ENCODE measurements at places on chromosomes 5 and 9. TPM values are rescaled to one million over a fixed set of nuclear protein-coding genes. Genes with fewer than 3 reads are reported as not detected.

DNA sequence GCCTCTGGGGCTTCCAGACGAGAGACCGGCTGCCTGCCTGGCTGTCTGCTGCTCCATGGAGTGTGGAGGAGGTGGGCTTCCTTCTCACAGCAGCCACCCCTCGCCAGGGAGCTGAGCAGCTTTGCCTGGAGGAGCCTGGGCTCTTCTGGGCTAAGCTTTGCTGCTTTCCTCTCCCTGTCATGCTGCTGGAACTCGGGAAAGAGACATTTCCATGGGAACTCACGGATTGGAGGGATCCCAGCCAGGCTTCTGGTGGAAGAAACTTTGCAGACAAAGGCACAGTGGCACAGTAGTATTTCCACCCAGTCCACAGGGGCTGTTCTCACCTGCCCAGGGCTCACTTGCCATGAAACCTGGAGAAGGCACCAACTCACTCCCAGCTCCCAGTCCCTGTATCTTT, 5.6 kb upstream of the NTNG2 start:
- no peak for DNase-seq

DNA sequence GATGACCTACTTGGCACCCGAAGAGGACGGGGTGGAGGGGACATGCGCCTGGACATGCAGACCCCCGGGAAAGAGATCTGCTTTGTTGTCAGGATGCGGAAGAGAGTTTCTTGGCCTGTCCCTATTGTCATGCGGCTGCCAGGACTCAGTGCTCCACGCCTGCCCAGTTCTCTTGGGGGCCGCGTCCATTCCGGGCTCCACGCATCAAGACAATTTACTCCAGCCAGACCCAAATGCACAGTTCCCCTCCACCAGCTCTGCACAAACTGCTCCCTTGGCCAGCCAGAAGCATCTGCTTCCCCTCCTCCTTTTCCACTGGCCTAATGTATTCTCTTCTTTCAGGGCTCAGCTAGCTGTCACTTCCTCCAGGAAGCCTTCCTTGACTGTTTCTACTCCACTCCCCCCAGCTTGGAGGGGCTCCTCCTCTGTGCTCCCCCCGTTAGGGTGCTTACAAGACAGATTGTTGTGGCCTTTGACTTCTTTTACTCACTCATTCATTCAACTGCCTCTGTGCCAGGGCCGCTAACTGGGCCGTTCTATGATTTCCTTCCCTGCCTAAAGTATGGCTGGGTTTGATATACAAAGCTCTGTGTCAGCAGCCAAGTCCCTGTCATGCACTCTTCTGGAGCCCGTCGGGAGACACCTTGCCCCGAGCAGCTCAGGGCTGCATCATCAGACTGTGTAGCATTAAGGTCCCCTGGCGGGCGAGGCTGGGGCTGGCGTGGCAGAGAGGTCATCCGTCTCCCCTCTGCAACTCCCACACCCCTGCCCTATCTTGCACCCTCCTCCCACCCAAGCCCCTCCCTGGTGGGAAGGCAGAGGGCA, 6.6 kb downstream of the FIBCD1 start:
- DNase-seq: no peak

DNA sequence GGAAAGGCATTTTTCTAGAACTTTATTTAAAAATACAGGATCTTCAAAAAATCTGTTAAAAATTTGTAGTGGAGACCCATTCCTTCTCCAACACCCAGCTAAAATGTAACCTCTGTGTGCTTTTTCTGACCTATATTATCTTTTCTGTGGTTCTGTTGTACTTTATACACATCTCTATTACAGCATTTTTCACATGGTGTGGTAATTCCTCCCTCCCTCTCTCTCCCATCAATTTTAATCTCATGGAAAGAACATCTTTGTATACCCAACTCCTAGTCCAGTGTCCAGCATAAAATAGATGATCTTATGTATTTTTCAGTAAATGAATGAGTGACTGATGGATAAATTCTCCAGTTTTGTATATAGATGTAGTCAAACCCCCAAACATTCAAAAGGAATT, 183.4 kb upstream of the KLF9 start:
- DNase-seq: no peak

GRCh38 chr5:56406838-56407237, 173.7 kb upstream of the ANKRD55 start:
- no peak for DNase-seq

DNA sequence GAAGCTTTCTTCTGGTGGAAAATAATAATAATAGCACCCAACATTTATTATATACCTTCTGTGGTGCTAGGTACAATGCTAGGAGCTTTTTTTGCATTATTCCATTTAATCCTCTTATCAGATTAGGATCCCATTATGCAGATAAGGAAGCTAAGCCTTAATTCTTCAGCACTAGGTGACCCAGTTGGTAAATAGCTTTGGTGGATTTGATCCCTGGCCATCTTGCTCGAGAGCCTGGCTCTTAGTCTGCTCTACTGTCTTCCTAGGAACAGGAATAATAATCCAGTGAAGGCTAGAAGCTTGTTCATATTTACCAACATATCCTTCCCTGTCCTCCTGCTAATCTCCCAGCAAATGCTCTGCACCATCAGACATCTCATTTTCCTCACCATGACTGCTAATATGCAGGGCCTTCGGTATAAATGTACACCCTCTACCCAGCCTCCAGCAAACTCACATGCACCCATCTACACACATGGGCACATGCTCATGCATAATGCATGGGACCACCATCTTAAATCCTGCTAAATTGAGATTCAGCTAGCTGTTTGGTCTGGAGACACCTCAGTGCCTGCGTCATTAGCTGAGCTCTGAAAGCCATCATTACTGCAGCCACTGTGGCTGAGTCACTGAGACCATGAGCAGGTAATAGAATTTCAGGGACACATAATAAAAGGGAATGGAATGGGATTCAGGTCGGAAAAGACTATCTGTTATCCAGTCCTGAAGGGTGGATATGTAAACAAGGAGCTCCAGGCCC, 87.5 kb downstream of the TRIM32 start:
- DNase-seq: no peak

- DNase-seq: no peak
These were observed 2.7 kb downstream of the NXNL2 start for GRCh38 chr9:88537761-88538091.

GRCh38 chr5:90136952-90137528, 272.5 kb downstream of the CETN3 start:
- DNase-seq: no peak

DNA sequence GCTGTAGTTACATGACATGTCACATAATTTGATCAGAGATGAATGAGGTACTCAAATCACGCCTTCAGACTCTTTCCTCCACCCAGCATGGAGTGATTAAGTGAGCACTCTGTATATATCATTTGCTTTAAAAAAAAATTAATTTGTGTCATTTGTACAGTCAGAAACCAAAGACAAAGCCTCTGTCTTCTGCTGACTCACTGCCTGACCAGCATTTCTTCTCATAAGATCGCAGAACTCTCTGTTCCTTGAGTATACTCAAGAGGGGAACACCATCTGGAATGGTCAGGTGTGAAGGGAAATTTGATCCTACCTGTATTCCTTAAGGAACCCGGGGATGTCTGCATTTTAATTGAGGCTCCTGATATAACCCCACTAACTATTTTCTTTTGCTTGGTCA, 254.4 kb downstream of the FAM114A2 start:
- DNase-seq: no peak

DNA sequence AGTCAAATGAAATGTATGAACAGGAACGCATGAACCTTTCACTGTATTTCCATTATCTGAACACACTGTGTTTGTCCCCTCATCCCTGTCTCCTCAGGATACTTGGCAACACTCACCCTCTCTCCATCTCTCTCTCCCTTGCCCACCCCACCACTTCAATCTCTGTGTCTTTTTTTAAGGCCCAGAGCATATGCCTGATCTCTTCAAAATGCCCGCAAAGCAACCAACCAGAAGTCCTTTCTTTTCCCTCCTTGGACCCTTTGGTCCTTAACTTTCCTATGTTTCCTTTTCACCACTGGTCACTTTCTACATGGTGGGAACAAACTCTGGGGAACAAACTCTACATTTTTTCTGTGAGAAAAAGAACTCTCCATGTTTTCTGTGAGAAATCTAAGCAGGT, 3.2 kb upstream of the IRF1 start:
- no peak for DNase-seq

DNA sequence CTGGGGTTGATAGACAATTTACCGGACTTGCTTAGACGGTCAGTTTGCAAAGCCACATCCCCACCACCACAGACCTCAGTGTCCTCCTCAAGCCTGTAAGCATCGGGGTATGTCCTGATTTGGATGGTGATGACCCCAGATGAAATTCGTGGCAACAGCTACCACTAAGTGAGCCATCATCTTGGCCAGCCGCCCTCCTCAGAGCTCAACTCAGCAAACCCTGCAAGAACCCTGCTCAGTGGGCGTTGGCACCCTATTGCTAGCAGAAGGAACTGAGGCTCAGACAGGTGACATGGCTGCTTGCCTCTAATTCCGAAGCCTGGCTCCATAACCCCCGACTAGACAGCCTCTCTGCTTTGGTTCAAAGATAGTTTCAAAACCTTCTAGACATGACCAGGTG, 41.4 kb upstream of the BARHL1 start:
- DNase-seq: no peak

- no peak for DNase-seq
These were observed 111.4 kb downstream of the LHX2 start for GRCh38 chr9:124122813-124123462.

- DNase-seq: no peak
These were observed 57.7 kb downstream of the LMX1B start for GRCh38 chr9:126671381-126671831.

DNA sequence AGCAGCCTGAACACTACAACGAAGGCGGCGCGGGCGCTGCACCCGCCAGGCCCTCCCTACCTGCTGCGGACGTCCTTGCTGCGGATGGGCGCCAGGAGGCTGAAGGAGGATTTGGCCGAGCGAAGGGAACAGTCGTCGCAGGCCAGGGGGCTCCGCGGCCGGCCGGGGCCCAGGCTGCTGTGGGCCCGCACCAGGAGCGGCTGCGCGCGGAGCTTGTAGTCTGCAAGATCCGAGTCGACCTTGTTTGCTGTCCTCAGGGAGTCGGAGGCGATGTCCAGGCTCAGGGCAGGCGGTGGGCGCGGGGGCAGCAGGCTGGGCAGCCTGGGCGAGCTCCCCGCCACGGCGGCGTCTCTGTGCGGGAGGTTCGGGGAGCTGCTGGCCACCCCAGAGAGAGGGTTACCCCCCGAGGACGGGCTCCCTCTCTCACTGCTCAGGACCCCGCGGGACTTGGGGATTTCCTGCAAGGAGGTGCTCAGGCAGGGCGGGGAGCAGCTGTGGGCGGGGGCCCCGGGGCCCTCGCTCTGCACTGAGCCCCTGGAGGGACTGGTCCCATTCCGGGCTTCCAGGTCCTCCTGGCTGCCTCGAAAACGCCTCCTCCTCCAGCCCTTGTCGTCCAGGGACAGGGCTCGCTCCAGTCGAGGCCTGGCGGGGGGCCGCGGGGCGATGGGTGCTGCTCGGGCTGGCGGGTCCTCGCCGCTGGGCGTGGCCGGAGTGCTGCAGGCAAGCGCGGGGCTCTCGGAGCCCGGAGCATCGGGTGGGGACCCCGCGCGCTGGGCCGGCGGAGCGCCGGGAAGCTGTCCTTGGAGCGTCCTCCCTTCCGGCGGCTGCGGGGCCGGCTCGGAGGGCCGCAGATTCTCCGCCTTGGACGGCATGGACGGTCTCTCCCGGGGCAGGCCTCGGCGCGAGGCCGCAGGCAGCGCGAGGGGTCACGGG, 831 bp downstream of the INPP5E start:
- DNase-seq: no peak

- no peak for DNase-seq
These were observed 41.0 kb downstream of the B4GALT1 start for GRCh38 chr9:33125871-33126823.

DNA sequence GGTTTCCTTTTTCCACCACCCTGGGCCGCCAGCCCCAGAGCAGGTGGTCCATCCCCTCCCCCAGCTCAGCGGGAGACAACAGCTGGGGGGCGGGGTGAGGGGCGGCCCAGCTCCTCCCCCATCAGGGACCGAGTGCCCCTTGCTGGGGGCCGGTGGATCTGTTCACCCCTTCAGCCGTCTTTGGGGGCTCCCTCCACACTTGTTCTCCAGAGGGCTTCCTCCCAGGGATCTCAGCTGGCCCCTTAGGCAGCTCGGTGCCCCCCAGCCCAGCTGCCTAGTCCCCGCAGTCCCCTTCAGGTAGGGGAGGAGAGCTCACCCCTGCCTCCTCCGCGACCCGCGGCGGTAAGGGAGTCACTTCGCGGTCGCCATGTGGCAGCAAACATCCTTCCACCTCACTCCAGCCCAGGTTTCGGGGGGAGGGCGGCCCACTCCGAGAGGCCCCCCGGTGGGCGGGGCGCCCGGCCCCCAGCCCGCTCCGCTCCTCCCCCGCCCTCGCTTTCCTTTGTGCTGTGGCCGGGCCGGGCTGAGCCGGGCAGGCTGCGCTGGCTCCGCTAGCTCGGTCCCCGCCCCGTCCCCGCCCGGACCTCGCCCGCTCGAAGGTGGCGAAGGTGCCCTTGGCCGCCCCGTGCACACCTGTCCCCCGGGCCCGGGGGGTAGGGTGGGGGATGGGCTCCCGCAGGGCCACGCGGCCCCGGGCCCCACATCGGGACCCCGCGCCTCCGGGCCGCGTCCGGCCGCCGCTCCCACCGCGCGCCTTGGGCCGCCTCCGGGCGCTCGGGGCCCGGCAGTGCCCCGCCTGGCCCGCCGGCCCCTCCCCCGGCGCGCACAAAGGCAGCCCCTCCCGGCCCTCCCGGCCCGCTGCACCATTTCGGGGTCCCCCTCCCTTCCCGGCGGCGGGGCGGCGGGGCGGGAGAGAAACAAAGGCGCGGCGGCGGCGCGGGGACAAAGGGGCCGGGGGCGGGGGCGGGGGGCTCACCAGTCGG, 683 bp downstream of the DBN1 start:
- no peak for DNase-seq

GRCh38 chr5:80206282-80206681, 49.6 kb downstream of the SERINC5 start:
- no peak for DNase-seq

DNA sequence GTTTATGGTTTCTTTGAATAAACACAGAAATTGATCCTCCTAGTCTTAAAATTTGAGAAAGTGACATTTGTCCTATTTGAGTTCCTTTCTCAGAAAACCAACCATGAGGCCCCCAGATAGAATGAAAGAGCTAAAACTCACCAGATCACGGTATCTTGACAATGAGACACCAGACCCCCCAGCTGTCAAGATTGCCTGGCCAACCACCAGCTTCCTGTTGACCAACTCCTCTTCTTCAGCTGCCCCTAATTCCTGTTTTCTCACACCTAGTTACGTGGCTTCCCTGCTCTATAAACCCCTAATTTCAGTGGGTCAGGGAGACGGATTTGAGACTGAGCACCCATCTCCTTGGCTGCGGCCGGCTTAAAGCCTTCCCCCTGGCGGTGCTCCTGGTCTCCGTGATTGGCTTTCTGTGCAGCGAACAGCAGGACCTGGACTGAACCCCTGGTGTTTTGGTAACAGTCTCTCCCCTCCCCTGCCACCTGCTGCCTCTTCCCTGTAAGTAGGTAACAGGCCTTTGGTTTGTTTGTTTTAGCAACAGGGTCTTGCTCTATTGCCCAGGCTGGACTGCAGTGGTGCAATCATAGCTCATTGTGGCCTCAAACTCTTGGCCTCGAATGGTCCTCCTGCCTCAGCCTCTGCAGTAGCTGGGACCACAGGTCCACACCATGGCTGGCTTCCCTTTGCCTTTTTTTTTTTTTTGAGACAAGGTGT, 4.8 kb upstream of the ENTPD2 start:
- no peak for DNase-seq

GRCh38 chr9:37693260-37693659, 42.5 kb downstream of the FRMPD1 start:
- DNase-seq: no peak

PCDHGB5 gene
- 8.7 TPM for total RNA-seq

CAMK4 gene
- total RNA-seq: 2.2 TPM

PCDHGA11 gene
- total RNA-seq: 8.7 TPM

VCAN gene
- total RNA-seq: 1.4 TPM

INSL6 gene
- not detected for total RNA-seq

FASTKD3 gene
- total RNA-seq: 13.3 TPM

NEUROG1 gene
- not detected for total RNA-seq

STPG3 gene
- total RNA-seq: not detected

Data from pulmonary artery endothelial cell (primary cell).